ENCODE measurements at places on chromosomes 5 and 9. TPM values are rescaled to one million over a fixed set of nuclear protein-coding genes. Genes with fewer than 3 reads are reported as not detected.

The PSAT1 gene
- 27.5 TPM for total RNA-seq

The JAKMIP2 gene
- total RNA-seq, result 75.7 TPM

The ZNF658 gene
- total RNA-seq, result 22.8 TPM

The PAEP gene
- not detected for total RNA-seq

The PKD2L2 gene
- total RNA-seq, result not detected

The HRCT1 gene
- 0.63 TPM for total RNA-seq

The ADRA1B gene
- 1.3 TPM for total RNA-seq

The SHROOM1 gene
- 0.94 TPM for total RNA-seq

The BASP1 gene
- 353 TPM for total RNA-seq

The FRRS1L gene
- 85.4 TPM for total RNA-seq

The RASGRF2 gene
- total RNA-seq, result 22.5 TPM

The FBLL1 gene
- 37.6 TPM for total RNA-seq

The CTXN3 gene
- 0.63 TPM for total RNA-seq

The NRG2 gene
- 8.1 TPM for total RNA-seq

The RNF208 gene
- total RNA-seq, result 1.9 TPM

The BRINP1 gene
- total RNA-seq, result 69.2 TPM

The ELAVL2 gene
- total RNA-seq, result 208 TPM

All from parietal lobe (tissue), 2 donors.